ENCODE measurements at places on chromosomes 16 and 17.

DNA sequence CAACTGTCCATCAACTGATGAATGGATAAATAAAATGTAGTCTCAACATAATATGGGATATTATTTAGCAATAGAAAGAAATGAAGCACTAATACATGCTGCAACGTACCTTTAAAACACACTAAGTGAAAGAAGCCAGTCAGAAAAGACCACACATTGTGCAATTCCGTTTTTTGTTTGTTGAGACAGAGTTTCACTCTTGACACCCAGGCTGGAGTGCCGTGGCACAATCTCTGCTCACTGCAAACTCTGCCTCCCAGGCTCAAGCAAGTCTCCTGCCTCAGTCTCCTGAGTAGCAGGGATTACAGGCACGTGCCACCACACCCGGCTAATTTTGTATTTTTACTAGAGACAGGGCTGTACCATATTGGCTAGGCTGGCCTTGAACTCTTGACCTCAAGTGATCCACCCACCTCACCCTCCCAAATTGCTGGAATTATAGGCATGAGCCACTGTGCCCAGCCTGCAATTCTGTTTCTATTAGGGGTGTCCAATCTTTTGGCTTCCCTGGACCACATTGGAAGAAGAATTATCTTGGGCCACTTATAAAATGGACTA is 40.1 kb downstream of the SCNN1B start:
- DNase-seq, result no peak

DNA sequence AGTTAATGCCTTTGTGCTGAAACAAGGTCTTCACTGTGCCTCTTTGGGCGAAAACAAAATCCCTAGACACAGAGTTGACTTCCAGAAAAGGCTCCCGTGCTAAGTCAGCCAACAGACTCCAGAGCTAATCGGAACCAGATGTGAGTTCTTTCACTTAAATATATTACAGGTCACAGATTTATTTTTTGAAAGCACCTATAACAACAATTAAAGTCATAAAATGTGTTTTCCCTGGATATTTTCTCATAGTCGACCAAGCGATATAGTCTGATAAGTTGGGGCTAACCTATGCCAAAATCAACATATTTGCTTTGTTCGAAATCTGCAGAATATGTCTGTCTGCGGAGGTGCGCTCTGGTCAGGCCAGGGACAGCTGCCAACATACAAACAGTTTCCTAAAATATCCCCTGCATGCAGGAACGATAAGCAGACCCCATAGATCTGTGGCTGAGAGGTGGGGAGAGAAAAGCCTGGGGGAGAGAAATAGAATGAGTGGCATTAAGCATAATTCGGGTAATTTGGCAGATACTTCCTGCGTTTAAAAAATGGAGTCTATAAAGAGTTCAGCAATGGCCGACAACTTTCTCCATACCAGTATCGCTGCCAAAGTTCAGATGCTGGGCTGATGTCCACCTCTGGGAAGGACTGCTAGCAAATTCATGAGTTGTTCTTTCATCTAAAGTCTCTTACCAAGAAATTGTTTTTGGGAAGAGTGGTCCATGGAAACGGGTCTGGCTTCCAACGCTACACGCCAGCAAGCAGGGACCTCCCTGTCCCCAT is 50.8 kb upstream of the MYH10 start:
- peak; percentile 82 for DNase-seq

- no peak for DNase-seq
Observed at GRCh38 chr16:63655846-63656245, 1466.0 kb downstream of the CDH11 start.

GRCh38 chr17:66976379-66976663 is 11.8 kb downstream of the CACNG4 start:
- no peak for DNase-seq

GRCh38 chr17:39400547-39401411 is 647 bp downstream of the FBXL20 start:
- peak; percentile 18 for DNase-seq

DNA sequence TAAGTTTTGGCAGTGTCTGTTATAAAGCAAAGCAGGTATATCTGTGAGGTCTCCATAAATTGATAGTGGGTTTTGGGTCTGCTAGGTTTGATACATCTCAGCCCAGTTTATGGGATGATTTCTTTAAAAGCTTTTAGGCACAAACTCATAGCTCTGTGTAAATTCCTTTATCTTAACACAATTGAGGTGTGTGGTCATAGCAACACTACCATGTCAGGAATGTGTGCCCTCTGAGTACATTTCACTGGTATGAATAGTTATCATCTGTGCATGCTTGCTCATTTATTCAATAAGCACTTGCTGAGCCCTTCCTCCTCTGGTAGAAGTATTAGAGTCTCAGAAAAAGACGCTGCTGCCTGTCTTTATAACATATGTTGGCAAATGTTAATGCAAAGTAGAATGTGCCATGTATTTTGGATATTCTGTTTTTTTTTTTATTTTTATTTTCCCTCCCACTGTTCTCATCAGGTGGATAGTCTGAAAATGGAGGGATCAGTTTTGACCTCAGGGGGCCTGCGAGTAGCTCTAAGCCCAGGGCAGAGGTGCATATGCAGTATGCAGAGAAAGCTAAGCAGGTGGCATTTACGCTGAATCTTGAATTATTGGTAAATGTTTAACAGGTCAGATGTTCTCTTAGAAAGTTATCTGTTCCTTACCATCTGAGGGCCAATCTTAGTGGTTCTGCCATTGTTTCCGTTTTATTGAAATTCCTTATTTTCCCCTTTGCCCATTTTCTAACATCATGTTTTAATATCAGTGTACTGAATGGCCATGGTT is 90.7 kb downstream of the WNT3 start:
- DNase-seq, result peak; percentile 89

- no peak for DNase-seq
Observed at GRCh38 chr17:72931163-72931562, 161.3 kb downstream of the SLC39A11 start.

DNA sequence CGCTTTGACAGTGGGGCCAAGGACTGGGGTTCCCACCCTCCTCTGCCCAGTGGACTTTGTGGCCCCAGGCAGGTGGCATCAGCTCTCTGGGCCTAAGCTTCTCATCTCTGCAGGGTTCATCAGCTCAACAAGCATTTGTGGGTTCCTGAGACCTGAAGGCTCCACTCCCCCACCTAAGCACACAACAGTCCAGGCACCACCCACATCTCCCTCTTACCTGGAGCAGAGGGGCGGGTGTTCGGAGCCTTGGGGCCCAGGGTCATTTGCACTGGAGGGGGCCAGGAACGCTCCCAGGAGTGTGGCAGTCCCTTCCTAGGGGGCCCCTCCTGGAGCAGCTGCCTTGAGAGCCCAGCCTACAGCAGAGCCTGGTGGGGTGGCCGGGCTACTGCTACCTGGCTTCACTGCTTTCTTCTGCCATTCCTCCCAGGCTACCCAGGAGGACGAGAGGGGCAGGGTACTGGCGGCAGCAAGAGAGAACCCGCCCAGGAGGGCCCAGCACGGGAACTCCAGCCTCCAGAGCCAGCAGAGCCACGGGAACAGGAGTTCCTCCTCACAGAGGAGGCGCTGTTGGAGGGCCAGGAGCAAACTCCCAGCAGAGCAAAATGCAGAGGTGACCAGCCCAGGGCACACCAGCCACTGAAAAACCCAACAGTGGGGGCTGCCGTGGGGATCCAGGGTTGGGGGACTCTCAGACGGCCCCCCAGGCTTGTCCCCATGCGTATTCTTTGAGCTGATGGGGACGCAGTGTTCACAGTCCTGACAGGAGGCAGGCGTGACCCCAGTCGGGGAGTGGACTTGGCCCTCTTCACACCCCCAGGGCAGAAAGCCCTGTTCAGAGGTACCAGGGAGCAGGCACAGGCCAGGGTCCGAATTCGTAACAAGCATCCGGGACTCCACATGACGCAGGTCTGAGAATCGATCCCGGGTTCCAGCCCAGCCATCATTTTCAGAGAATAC is 35.1 kb upstream of the SLC38A10 start:
- no peak for DNase-seq

DNA sequence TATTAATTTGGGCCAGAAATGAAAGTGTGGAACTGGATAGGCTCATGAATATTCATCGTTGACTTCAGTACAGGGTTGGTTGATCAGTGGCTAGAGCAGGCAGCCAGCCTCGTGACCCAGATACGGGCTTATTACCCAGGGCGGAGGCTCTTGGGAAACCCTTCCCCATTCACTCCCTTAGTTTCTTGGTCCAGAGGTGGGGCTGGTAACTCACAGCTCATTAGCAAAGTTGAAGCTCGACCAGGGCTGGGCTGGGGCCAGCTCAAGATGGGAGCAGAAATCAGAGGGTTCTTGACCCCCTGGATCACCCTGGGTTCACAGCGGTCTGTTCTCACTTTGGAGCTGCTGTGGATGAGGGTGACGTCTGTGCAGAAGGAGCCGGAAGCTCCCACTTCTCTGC is 44.6 kb upstream of the GSE1 start:
- DNase-seq, result no peak

DNA sequence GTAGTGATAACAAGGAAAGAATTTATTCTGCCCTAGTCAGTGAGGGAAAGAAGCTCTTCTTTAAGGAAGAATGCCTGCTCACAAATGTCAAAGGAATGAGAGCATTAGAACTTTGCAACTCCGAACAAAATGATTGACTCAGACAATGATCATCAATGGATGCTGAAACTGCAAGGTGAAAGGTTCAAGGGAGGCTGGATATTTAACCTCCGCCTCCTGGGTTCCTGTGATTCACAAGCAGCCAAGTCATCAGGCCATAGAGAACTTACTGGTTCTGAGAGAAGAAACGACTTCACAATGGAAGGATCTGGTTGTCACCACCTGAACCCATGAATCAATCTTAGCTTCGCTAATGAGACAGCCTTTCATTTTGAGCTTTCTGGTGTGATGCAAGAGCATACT is 16.0 kb upstream of the SCNN1B start:
- peak; percentile 75 for DNase-seq

DNA sequence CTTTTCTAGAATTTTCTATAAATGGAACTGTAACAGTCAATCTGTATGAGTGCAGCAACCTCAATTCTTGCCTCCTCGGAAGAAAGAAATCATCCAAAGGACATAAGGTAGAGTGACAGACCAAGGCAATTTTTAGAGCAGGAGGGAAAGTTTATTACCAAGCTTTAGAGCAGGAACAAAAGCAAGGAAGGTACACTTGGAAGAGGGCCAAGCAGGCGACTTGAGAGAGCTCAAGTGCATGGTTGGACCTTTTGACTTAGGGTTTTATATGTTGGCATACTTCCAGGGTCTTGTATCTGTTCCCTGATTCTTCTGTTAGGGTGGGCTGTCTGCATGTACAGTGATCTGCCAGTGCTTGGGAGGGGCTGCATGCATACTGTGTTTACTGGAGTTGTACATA is 50.3 kb downstream of the SCNN1G start:
- no peak for DNase-seq

- no peak for DNase-seq
Observed at GRCh38 chr17:60039847-60040442, 38.8 kb downstream of the HEATR6 start.

DNA sequence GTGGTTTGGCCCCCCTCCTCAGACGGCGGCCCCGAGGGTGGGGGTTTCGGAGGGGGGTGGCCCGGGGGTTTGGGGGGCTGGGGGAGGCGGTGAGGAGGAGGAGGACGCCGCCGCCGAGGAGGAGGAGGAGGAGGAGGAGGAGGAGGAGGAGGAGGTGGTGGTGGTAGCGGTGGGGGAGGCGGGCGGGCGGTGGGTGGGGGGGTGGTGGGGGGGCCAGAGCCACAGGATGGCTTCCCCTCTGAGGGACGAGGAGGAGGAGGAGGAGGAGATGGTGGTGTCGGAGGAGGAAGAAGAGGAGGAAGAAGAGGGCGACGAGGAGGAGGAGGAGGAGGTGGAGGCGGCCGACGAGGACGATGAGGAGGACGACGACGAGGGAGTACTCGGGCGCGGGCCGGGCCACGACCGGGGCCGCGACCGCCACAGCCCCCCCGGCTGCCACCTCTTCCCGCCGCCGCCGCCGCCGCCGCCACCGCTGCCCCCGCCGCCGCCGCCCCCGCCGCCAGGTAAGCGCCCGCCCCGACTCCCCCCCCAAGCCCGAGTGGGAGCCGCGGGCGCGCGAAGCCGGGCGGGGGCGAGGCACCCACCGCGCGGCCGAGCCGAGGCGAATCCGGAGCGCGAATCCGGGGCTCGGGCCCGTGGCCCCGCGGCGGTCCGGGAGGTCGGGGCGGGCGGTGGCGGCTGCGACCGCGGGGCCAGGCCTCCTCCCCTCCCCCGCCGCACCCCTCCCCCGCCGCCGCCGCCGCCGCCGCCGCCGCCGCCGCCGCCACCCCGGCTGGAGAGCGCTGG is 3.8 kb upstream of the CHD3 start:
- DNase-seq, result peak; percentile 21

Measured in EH (cell line).